HS-27A (cell line): ENCODE measurements at places on chromosomes 6 and 20.

DNA sequence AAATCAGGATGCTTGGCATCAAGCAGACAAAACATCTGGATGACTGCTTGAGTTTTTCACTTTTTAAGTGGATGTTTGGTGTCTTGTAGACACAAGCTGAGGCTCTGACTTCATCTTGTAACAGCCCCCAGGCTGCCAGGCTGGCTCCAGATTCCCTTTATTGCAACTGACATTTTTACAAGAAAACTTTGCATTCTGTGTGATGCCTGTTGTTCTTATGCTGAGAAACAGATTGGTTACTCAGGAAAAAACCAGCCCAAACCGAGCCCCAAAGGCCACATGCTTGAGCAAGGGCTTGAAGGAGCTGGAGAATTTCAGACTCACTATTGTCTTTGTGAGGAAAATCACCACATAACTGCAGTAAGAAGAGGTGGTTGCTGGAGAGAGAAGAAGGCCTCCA lies 98.4 kb upstream of the PREP start:
- no peak for DNase-seq

DNA sequence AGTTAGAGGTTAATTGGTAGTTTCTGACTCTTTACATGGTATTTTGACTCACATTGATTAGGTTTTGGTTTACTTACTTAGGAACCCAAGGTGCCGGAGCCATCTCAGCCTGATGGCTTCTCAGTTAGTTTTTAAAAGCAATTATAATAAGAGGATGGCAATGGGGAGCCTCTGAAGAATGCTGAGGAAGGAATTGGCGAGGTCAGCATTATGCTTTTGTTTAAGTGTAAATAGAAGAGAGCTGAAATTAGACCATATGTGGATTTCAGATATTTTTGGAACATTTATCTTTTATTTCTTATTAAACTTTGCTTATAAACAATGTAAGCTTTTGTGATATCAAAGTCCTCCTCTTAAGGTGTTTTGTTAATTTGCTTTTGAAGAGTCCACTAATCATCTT lies 77.8 kb downstream of the PLCB4 start:
- no peak for DNase-seq

DNA sequence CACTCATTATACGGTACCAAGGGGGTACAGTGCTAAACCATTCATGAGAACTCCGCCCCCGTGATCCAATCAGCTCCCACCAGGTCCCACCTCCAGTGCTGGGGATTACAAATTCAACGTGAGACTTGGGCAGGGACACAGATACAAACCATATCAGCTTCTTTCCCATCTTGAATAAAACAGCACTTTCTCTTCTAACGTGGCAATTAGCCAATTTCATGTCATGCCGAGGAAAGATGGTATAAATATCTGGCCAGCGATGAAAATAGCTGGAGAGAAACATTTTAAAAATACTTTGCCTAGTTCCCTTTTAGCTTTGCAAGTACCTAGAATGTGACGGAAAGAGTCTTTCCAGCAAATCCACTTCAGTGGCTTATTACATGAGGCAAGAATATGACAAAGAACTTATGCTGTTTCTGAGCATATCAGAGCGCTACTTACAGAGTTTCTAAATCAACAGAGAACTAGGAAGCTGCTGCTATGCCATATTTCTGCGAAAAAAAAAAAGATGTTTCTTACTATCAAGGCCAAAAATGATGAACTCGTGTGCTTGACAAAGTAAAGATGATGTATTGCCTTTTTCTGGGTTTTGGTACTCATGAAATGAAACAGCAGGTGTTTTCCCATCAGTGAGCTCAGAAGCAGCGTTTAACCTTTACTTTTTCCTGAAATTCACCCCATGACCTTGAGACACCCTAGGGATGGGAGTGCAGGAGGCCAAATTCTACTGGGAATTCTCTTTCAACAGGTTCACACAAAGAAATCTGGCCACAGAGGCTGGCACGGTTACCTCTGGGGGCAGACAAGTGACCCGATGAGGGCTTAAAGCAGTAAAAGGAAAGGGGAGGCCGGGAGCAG lies 37.9 kb downstream of the AGPAT4 start:
- no peak for DNase-seq

GRCh38 chr6:155026022-155026705 lies 31.0 kb downstream of the TIAM2 start:
- peak; percentile 94 for DNase-seq

DNA sequence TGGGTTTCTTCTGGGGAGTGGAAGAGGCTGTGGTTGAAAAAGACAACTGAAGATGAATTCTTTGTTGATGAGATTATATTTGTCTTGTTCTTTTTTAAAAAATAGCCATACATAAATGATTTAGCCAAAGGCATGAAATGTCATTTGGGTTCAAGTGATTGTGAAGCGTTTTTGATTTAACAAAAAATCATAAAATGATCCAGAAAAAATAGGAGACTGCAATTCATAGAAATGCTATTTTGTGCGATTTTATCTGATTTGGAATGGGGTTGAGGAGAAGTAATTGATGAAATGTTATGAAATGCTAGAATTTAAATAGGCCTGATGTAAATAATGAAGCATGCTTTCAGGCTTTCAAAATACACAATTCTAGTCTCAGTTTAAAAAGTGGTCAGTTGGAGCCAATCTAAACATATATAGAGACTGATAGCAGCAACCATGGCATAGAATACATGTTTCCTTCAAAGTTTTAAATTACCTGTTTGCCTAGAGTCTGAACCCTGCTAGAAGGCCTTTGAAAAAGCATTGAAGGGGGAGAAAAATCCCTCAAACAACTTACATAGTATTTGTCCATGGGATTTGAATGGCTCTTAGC lies 21.8 kb downstream of the PFDN4 start:
- DNase-seq = no peak
